ENCODE measurements at places on chromosomes 1 and 21. TPM values are rescaled to one million over a fixed set of nuclear protein-coding genes. Genes with fewer than 3 reads are reported as not detected.

Gene NEXN
- total RNA-seq = 5.6 TPM

Gene TFF2
- not detected for total RNA-seq

Gene RSPO1
- not detected for total RNA-seq

Gene FCRL2
- total RNA-seq = not detected

Gene ZNF648
- total RNA-seq = not detected

Gene SPRR3
- total RNA-seq = not detected

Gene CFAP107
- not detected for total RNA-seq

Gene ANGPTL3
- not detected for total RNA-seq

Gene TEKT2
- total RNA-seq = not detected

Gene RNU1-2
- 255 TPM for total RNA-seq

Gene MPZ
- 4.8 TPM for total RNA-seq

Gene HNRNPCL1
- total RNA-seq = not detected

Gene PRR9
- not detected for total RNA-seq

Gene OR2L5
- total RNA-seq = not detected

DNA sequence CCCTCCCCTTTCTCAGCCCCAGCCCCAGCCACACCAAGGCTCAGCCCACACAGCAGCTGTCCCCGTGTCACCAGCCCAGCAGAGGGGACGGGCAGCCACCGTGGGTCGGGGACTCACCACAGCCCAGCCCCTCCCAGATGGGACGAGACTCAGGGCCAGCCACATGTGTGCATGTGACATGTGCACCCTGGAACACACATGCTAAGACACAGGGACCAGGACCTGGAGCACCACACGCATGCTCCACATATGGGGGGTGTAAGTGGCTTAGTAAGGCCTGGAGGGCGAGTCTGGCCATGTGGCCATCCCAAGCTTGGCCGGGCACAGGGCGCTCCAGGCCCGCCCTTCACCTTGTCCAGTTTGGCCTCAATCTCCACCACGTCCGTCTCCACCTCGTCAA, 4.0 kb downstream of the ACAP3 start:
- no peak for DNase-seq

- DNase-seq = no peak
These were observed 440 bp upstream of the MUL1 start for GRCh38 chr1:20508411-20508771.

GRCh38 chr1:64867266-64867665, 99.1 kb downstream of the JAK1 start:
- DNase-seq = no peak

- DNase-seq = peak; percentile 51
These were observed 3.4 kb upstream of the LAMC1 start for GRCh38 chr1:183019860-183020259.

DNA sequence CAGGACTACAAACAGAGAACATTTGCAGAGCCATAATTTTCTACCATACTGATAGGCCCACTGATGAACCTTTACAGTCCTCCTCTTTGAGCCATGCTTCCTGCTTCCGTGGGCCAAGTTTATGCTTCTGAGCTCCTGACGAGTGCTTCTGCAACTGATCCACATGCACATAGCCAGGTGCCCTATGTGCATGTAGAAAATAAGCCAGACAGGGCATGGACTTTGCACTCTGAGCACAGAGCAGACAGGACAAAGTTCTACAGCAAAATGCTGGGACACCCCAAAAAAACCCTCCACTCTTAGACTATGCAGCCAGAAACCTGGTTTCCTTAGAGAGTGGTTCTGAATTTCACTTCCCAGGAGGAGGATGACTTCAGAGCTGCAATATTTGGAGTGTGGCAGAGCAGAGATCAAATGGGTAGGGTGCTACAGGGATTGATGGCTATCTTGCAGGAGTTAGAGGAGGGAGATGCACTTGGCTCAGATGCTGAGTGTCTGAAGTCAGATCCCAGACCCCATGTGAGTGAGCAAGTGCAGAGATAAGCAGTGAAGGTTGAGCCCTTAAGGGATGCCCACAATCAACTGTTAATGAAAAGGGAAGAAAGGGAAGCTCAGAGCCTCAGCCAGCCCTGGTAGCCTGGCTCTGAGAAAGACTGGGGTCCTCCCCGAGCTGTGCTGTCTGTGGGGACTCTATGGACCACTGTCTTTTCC, 230.9 kb downstream of the DUSP10 start:
- DNase-seq = no peak

GRCh38 chr1:60244906-60245305, 171.3 kb upstream of the C1orf87 start:
- no peak for DNase-seq

- DNase-seq = no peak
These were observed 1281.9 kb downstream of the KCNT2 start for GRCh38 chr1:195326325-195326724.

GRCh38 chr21:36608041-36608896, 90.6 kb upstream of the SIM2 start:
- no peak for DNase-seq

GRCh38 chr1:200444478-200444877, 34.6 kb upstream of the ZNF281 start:
- no peak for DNase-seq

GRCh38 chr1:79295967-79296366, 289.4 kb upstream of the ADGRL4 start:
- DNase-seq = no peak

GRCh38 chr1:31373056-31373896, at the start of gene FABP3:
Gene FABP3 (minus strand): TSS chr1:31373076. CDS start chr1:31373014, 62 bp downstream.
- peak; percentile 69 for DNase-seq

DNA sequence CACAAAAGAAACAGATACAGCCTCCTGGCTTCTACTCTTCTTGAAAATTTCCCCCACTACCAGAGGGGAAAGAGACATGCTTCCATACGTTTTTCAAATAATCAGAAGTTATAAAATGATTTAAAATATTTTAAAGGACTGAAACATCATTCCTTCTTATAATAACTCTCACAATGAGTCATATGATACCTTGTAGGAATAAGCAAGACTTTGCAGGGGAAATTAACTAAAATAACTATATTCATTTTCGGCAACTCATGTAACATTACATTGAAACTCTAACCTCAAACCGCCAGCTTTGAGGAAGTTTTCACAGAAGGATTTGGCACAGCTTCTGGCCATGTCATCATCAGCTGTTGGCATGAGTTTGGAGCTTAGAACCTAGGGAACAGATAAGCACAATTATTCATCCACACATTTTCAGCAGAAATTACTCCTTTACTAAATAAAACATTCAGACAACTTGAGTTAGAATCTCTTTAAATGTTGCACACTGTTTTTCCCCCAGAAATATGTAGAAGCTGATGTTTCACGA, 85.9 kb downstream of the USP24 start:
- peak; percentile 63 for DNase-seq

GRCh38 chr1:66317248-66317515, 216.8 kb upstream of the SGIP1 start:
- no peak for DNase-seq

GRCh38 chr1:115314765-115315164, 23.3 kb downstream of the NGF start:
- DNase-seq = peak; percentile 71

- DNase-seq = no peak
These were observed 223.1 kb downstream of the SLC45A1 start for GRCh38 chr1:8540971-8541370.

DNA sequence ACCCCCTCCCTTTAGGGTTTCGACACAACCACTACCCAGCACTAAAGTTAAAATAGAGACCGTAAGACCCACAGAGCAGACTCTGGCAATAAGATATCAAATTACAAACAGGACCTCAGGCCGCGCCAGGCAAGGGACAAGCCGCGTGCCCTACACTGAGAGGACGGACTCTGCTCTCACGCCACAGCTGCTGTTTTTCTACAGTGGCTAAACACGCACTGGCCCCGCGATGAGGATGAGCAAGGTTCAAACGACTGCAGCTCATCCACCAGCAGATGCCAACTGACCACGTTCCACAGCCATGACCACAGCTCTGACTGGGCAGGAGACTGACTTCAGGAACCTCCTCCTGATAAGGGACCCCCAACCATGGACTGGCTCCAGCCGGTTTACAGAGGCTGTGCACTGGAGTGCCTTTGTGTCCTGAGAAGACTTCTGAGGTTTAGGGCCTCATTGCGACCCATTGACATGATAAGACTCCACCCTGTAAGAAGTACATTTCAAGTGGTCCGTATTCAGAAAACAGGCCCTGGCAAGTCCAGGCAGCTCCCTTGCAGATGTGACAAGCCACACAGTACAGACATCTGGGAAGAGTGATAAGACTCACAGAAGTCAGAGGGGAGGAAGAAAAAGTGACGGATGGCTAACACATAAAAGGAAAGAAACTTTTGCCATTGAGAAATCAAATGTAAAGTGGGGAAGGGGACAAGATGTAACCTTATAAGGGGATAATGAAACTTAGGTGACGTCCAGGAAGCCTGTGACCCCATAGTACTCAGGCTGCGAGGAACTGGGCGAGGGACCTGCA, 1.5 kb upstream of the KRTAP10-6 start:
- no peak for DNase-seq

GRCh38 chr1:244341455-244342450, 110.0 kb downstream of the ADSS2 start:
- DNase-seq = peak; percentile 88

DNA sequence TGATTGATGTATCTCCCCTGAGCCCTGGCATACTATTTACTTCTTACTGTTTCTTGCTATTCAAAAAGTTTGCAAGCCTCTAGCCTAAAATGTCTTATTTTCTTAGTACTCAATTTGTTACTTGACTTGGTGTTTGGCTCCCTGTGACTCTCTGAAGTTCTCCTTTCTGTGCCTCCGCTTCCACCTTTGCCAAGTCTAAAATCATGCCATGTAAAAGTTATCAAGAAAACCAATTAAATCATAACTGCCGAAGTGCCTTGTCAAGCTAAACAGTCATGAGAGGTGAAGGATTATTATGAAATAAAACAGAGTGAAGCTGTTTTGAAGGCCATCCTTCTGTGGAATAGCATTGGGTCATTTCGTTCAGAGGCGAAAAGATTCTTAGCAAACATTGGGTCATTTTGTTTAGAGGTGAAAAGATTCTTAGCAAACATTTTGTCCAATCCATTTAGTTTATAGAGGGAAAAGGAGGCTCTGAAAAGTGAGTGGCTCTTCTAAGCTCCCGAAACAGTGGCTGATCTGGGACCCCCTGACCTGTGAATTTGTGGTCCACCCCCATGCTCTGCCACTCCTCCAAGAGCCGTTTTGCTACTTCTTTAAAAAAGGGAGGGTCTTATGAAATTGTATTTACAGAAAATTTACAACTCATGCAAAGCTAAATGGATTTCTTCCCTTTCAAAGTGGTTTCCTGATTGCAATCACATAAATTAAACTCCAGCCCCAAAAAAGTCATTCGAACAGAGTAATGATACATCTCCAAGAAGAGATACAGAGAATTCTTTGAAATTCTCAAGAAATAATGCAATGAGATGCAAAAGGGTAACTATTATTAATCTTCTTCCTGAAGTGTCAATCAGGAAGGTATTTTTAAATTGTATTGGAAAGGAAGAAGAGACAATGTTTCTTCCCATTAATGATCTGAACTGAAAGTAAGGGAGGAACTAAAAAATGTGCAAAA, 141.4 kb downstream of the RUNX1 start:
- no peak for DNase-seq

- no peak for DNase-seq
These were observed 135.7 kb downstream of the ACTL8 start for GRCh38 chr1:17890815-17891191.

- peak; percentile 65 for DNase-seq
These were observed 2.8 kb downstream of the ADGRL2 start for GRCh38 chr1:81803431-81804110.

GRCh38 chr1:113416496-113416895, 26.2 kb downstream of the MAGI3 start:
- DNase-seq = no peak

DNA sequence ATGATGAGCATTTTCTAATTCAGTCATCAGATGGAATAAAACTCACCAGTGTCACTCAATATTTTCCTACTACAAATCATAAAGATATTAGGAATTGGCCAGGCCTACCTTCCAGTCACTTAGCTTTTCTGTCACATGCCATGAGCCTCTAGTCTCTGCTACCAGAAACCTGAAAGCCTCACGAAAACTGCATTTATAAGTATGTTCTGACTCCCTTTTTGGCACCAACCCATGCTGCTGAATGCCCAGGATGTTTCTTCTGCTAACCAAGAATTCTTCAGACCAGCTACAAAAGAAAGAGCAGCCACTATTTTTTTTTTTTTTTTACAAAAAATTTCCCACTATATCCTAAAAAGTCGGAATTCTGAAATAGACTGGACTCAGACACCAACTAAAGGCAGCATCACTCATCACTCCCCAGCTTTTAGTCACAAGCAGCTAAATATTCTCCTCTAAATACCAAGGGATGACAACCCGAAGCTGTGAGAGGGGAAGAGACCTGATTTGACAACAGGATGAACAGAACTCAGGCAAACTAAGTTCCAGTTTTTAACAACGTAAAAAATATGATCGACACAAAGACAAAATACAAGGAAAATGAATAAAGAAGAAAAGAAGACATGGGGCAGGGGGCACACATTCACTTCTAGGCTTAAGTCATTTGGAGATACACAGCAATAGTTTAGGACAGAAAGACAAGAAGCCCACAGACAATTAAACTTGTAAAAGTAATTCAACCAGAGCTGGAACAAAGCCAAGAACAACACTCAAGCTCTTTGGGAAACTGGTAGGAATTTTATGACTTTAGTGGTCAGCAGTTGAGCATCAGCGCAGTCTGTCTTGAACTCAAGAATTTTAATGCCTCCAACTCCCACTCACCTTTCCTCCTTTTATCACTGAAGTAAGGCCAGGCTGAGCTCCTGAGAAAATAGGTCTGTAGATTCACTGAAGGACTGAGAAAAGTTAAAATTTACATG, 1.7 kb downstream of the DCAF8 start:
- peak; percentile 93 for DNase-seq

- no peak for DNase-seq
These were observed 11.7 kb upstream of the IGSF3 start for GRCh38 chr1:116679091-116679827.

GRCh38 chr1:87206044-87206831, 122.4 kb upstream of the LMO4 start:
- DNase-seq = no peak

DNA sequence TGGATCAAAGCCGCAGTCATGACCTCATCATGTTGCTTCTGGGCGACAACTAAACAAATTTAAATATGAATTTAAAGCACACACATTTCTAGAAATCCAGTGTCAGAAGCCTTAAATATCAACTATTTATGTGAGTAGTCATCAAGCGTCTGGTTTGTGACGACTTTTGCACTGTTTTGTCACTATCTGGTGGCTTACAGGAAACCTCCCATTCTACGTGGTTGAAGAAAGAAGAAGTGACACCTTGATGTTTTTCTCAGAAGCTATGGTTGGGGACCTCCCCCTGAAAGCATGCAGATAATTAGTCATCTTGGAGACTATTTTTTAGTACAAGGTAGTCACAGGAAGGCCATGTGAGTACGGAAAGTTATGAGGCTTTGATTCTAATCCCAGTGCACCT, 58.5 kb downstream of the TENT5C start:
- DNase-seq = no peak

Data from A172 (cell line).